ENCODE measurements at places on chromosomes 7 and 10. TPM values are rescaled to one million over a fixed set of nuclear protein-coding genes. Genes with fewer than 3 reads are reported as not detected.
A peak's percentile ranks its signal among the peaks of the same experiment; 100 is the strongest.

GRCh38 chr10:110857265-110858171 is 14.2 kb upstream of the PDCD4 start:
- peak; percentile 26 for DNase-seq

- DNase-seq: no peak
Observed at GRCh38 chr10:22927661-22928403, at the start of gene ARMC3. TSS of gene ARMC3 (plus strand) at chr10:22928053. CDS start at chr10:22931997, 3,944 bp downstream.

DNA sequence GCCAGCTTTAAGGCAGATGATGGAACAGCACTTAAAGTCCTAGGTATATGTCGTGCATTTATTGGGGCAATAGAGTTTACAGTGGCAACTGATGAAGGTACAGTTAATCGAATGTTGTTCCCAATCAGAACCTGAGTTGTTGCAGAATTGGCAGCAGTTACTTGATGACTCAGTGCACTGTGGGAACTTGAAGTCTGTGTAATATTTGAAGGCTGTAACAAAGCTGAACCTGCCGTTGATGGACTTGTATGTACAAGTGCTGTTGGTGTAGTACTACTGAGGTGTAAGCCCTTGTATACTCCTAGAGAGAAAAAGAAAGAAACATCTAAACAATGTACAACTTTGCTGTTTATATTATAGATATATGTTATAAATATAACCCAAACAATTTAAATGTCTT is 75.3 kb downstream of the EPC1 start:
- no peak for DNase-seq

DNA sequence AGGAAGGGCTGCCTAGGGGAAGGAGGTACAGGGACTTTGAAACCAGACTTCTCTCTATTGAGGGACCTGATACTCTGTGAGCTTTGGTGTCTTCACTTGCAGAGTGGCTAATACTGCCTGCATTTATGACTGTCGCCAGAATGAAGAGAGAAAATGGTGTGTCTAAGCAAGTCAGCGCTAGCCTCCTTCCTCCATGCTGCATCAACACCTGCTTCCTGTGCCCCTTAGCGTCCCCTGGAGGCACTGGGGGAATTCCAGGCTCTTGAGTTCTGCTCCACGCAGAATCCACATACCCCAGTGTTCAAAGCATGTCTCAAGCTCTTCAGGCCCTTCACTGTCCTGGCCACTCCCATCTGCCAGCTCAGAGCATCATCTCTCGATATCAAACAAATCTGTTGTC is 140.5 kb downstream of the PKD1L1 start:
- no peak for DNase-seq

FBXO24 gene
- 0.29 TPM for total RNA-seq

CDC14C gene
- total RNA-seq: not detected

Data from HT-29 (cell line).